ENCODE measurements at places on chromosomes 7 and 10. TPM values are rescaled to one million over a fixed set of nuclear protein-coding genes. Genes with fewer than 3 reads are reported as not detected.

IL6 gene
- 37.4 TPM for total RNA-seq

YAE1 gene
- total RNA-seq: 32.7 TPM

POT1 gene
- 30.1 TPM for total RNA-seq

MICU1 gene
- 79.6 TPM for total RNA-seq

DKK1 gene
- total RNA-seq: 66.2 TPM

FAM180A gene
- 28.9 TPM for total RNA-seq

All from osteoblast (primary cell).